RKO (cell line): ENCODE measurements at places on chromosomes 1 and 21.

GRCh38 chr1:117127795-117128194 lies 6.2 kb upstream of the TRIM45 start:
- DNase-seq, result no peak

GRCh38 chr1:108046026-108046425 lies 81.0 kb upstream of the VAV3 start:
- DNase-seq, result no peak

- no peak for DNase-seq
These were observed 336.8 kb downstream of the SEC16B start for GRCh38 chr1:177632923-177633615.

DNA sequence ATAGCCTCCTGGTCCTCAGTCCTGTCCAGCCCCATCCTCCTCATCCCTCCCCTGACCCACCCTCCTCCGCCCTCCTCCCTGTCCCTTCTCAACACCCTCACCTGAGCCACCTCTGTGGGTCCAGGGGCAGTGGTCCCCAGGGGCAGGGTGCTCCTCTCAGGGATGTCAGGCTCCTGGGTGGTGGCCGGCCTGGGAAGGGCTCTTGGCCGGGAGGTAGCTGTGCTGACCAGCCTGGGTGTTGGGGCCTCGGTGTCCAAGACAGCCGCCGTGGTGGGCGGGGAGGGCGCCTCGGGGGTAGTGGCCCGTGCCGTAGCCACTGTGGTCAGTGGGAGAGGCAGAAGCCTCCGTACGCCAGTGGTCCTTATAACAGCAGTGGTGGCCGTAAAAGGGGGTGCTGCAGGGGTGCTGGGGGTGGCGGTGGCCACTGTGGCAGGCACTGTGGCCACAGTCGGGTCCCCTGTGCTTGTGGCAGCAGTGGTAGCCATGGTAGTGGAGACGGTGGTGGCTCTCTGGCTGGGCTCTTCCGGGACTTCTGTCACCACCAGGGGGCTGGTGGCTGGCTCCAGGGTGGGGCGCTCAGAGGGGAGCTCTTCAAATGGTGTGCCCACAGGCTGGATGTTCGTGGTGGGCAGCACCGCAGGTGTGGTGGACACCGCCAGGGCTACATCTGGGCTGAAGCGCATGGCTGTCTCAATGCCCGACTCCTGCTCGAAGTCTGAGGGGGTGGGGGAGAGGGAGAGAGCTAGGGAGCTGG lies 31.9 kb downstream of the SDC3 start:
- no peak for DNase-seq

GRCh38 chr1:174858301-174858700 lies 141.4 kb upstream of the CACYBP start:
- no peak for DNase-seq

- no peak for DNase-seq
These were observed 55.2 kb upstream of the PLD5 start for GRCh38 chr1:242579528-242580235.

DNA sequence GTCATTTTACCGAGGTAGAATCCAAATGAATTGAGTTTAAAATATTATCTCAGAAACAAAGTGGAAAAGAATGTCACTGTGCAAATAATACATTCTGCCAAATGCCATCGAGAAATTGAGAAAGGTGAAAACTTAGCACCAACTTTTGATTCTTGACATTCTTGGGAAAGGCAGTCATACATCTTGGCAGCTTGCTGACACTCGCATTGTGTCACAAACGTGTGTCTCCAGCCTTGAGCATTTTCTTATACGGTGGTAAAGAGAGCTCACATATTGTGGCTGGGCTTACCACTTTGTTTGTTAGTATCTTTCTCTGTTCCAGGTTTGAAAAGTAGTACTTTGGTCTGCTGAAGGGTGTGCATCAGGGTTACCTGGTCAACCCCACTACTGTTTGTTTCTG lies 1456.1 kb downstream of the BRINP3 start:
- DNase-seq, result no peak

GRCh38 chr1:224914292-224914900 lies 15.1 kb upstream of the DNAH14 start:
- no peak for DNase-seq

- DNase-seq, result no peak
These were observed 54.6 kb downstream of the RAP1GAP start for GRCh38 chr1:21614419-21615115.

GRCh38 chr1:112386731-112387346 lies 9.2 kb upstream of the CTTNBP2NL start:
- no peak for DNase-seq

DNA sequence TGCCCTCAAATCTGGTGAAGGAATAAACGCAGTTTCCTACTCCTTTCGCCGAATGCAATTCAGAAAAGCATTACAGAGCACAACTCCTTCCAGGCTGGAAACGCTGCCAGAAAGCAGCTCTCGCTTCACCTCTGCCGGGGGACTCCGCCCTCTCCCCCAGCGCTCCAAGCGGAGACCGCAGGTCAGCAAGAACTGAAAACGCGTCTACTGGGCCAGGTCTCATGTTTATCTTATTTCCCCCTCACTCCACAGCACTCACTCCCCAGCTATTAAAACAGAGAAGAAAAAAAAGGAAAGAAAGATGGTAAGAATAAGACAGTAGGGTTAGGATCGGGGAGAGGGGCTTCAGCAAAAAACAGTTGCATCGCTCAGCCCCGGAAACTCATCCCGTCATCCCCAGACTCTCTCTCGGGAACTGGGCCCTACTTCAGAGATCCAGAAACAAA lies 833 bp upstream of the RCOR3 start:
- peak; percentile 87 for DNase-seq

DNA sequence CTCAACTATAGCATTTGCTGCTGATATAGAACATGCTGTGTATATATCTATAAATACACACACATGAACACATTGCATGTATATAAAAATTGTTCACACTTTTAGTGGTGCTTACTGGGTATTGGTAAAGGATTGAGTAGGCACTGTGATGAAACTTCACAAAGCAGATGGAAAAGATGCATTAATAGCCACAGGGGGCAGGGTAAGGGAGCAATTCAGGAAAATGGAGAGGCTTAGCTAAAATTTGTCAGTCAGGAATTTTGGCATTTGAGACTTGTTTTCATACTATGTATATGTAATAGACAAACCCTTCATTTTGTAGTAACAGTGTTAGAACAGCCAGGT lies 633 bp upstream of the PPFIA4 start:
- DNase-seq, result no peak
